ENCODE measurements at places on chromosomes 6 and 20.

DNA sequence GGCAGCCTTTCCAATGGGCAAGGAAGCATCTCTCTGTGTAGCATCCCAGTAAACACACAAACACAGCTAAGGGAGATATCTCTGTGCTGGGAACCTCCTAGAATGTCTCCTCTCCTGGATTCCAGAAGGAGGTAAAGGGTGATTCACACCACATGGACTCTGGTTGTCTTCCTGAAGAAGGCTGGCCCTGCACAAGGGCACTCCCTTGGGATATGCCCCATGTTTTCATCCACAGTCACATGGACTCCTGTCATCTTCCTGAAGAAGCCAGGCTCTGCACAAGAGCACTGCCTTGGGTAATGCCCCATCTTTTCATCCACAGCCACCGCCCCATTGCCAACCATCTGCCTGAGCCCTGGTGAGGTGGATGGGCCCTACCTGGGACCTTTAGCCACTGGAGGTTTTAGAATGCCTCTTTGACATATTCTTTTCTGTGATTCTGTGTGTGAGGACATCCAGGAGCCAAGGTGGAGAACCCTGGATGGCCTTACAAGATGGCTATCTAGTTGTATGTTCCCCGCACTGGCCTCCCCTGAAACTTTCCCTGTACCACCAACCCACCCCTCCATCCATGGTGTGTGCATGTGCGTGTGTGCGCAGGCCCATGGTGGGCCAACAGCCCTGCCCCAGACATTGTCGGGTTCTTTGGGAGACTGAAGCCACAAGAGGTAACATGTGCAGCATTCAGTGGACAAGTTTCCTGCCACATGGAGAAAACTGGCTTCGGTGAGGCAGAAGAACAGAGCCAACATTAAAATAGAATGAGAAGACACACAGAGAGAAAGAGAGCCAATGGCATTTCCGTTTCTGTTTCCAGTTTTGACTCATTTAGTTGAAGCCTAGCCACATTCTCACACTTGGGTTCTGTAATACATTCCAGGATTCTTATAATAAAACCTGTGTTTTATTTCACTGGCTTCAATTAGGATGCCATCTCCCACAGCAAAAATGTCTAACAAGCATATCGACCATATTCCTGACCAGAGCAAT is 110.2 kb upstream of the CST7 start:
- no peak for DNase-seq

DNA sequence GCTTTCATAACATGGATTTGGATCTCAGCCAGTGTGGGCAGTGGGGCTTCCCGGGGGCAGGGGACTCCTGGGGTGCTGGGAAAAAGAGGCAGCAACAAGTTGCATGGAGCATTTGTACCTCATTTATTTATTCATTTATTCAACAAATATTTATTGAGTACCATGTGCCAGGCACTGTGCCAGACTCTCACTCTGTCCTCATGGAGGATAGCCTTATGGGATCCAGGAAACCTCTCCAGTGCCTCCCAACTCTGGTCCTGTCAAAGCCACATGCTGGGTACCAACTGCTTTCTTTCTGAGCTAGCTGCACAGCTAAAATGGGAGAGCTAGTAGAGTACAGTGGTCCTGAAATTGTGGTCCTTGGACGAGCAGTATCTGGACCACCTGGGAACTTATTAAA is 87.8 kb upstream of the EPB41L1 start:
- no peak for DNase-seq

- no peak for DNase-seq
These were observed 247.0 kb downstream of the ATXN1 start for GRCh38 chr6:16514249-16514648.

GRCh38 chr20:62935204-62935967 is 2.6 kb upstream of the GID8 start:
- no peak for DNase-seq

DNA sequence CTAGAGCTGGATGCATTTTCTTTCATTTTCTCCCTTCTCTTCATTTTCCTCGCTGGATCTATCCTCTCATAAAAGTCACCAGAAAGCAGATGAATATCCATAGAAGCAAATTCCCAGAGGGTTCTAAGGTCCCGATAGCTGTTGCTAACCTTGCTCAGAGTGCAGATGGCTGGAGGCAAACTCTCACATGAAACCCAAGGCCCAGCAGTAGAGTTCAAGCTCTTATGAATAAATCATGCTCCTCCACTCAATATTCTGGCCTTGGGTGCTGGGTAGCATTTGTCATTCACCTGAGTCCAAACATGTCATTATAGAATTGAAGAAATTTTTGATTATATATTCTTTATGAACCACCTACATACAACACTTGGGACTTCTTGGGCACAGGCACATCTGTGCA is 539.7 kb upstream of the MARCKS start:
- DNase-seq, result no peak

DNA sequence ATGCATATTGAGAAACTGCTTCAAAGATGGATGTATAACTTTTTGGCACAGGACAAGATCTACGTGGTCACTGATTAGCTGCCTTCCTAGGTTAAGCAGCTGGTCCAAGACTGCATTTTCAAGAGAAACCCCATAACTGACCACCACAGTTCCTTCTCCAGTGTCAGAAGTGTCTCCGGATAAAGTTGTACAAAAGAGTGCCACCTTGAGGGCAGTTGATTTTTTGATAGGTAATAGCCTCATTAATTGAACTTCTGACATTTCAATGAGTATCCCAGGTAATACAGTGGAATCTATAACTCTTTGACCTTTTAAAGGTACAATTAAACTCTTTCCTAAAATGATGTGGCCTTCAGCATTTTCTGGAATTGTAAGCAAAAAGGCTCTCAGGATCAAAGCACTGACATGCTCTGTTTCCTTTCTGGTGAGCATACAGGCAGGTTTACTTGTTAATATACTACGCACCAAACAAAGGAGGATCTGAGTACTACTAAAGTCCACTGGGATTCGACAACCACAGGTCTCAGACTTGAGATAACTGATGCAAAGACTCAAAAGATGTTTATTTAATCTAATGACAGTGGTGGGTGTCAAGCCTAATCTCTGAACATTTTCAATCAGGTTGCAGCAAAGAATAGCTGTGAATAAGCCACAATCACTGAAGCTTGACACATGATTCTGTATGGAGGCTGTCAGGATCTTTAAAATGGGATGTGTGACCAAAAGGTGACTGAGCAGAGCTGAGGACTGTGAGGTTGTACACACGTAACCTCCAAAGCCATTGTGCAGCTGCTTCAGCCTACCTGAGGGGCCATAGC is 21.2 kb downstream of the MKKS start:
- DNase-seq, result no peak

GRCh38 chr20:33842346-33842745 is 31.2 kb downstream of the CHMP4B start:
- DNase-seq, result no peak

DNA sequence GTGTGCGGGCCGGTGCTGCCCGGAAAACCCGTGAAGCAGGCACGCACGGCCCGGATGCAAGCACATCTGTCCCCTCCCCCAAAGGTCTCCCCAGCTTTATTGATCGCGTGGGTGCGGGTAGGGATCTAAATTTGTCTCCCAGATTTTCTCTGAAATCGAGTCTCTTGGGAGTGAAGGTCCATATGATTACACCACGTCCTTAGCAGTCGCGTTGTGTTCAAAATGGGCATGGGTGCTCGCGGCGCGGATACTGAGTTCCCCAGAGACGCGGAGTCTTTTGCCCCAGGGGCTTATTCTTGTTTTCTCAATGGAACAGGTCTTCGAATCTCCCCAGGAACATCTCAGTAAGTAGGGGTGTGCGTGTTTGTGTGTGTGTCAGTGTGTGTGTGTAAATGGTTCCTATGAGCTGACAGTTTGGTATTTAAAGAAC is 2.8 kb upstream of the ZNF292 start:
- DNase-seq, result no peak

GRCh38 chr20:49420811-49421295 is 61.6 kb downstream of the KCNB1 start:
- DNase-seq, result no peak

DNA sequence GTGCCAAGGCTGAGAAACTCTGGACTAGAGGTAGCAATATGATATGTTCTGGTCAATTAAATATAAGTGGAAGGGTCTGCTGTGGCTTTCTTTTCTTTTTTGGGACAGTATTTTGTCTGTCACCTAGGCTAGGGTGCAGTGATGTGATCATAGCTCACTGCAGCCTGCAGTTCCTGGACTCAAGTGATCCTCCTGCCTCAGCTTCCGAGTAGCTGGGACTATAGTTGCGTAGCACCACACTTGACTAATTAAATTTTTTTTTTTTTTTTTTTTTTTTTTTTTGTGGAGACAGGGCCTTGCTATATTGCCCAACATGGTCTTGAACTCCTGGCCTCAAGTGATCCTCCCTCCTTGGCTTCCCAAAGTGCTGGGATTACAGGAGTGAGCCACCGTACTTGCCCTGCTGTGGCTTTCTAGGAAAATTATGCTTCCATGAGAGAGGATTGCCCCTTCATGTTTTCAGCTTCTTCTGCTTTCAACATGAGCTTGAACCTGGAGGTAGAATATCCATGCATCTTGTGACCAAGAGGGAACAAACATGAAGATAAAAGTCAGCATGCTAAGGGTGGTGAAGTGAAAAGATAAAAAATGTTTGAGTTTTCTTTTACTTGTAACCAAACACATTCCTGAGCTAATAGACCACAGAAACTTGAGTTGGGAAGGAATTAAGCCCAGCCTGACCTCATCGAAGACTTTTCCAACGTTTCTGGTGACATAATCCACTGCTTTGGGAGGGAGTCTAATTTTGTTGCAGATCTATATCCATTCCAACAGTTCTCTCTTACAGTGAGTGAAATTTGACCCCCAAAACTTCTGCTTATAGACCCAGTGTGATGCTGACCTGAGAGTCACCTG is 75.1 kb downstream of the CARMIL1 start:
- DNase-seq, result no peak

DNA sequence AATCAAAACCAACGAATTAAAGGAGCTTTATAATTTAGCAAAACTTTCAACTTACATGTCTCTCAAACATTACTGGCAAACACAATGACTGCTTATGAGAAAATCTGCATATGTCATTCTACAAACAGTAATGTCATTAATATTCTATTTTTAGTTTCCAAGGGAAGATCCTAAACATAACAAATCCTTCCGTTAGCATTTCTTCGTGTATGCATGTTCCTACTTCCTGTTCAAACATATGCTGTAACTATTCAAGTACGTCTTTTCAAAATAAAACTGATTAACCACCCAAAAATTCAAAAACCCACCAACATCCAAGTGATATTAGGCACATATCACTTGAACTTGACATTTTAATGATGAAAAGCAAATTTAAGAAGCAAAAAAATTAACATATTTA is 131.3 kb downstream of the HACE1 start:
- no peak for DNase-seq

Data from activated effector memory CD4-positive, alpha-beta T cell treated with anti-CD3 and anti-CD28 coated beads, Interleukin-2, amount 50 U/mL, for 16 hours (primary cell).